CD4-positive, alpha-beta T cell treated with Interleukin-6 for 4 hours (primary cell): ENCODE measurements at places on chromosomes 12 and 14.

GRCh38 chr14:22231018-22231417 is 358.0 kb downstream of the DAD1 start:
- peak; percentile 37 for DNase-seq

DNA sequence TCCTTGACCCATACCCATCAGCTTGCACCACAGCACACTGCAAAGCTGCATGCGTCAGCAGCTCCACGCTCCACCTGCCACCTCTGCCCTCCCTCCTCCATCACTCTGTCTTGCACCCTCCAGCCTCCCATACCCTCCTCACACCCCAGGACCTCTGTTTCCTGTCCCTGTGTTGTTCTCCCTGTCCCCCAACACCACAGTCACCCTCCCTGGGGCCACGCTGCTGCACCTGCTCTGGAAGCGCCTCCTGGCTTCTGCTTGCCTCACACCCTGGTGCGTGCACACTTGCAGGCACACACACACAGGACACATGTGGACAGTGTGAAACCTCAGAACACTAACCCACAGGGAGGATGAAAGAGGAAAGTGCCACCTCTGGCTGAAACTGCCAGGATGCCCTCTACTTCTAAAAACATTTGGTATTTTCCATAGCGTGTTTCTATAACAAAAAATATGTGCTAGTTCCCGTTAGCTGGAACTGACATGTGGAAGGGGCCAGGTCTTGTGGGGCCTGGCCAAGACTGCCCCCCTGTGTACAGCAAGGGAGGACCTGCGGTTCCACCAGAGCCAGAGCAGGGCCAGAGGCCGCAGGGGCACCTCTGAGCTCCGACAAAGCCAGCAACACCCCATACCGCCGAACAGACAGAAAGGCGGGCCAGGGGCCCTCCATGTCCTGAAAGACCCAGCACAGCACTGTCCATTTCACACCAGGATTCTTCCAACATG is 10.0 kb downstream of the BRF1 start:
- peak; percentile 7 for DNase-seq

DNA sequence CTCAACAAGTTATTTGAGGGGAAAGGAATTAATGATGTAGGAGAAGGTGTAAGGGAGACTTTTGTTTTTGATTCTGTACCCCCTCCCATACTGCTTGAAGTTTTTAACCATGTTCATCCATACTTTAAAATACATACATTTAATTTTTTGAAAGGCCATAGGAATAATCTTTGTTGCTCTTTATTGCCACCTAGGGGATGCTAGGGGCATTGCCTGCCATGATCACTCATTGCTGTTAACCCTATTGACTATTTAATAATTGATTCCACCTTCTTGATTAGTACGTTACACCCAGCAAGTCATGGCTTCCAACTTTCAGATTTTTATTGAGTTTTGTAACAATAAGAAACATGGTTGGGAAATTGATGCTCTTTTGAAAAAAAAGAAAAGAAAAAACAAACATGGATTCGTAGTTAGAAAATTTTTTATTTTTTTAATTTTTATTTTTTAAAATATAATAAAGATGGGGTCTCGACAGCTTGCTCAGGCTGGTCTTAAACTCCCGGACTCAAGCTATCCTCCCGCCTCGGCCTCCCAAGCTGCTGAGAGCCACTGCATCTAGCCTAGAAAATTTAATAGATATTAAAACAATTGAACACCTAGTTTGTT is 8.5 kb upstream of the PRKAB1 start:
- peak; percentile 56 for DNase-seq

DNA sequence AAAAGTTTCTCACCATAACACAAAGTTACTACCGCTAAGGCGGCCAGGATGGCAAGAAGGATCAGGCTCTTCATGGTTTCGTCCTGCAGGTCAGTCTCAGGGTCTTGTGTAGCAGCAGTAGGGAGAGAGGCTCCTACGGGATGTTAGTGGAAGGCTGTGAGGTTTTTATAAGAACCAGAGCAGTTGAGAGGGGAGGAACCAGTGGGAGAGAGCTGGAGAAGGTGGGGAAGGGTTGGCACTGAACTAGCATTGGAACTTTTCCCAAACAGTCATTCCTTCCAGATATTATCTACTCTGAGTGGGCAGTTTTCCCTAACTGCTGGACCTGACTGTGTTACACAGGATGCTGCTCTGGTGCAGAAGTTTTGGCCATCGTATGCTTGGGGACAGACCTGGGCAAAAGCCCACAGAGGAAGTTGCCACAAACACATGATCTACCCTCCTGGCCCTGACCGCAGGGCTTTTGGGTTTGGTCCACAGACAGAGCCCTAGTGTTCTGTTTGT is at the start of gene MGP:
Gene MGP, minus strand, starts transcription at position 137 of the 504 bp plus-strand sequence. Its CDS starts 63 bp downstream, at position 74.
- DNase-seq = no peak

- no peak for DNase-seq
These were observed 363.4 kb upstream of the GARIN6 start for GRCh38 chr12:99284161-99284560.

DNA sequence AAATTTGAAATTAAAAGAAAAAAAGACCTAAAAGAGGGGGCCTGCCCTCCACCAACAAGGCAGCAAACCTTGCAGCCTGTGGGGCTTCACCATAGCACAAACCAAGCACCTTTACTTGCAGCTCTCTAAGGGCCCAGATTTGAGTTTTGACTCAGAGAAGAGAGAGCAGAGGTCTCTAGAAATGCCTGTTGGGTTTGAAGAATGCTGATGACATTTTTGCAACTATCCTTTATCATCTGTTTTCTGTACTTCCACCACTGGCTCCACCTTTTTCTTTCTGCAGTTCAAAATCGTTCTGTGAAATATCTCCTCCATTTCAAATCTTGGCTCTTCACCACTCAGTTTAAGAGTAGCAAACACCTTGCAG is 83.8 kb upstream of the HMGA2 start:
- DNase-seq = no peak

DNA sequence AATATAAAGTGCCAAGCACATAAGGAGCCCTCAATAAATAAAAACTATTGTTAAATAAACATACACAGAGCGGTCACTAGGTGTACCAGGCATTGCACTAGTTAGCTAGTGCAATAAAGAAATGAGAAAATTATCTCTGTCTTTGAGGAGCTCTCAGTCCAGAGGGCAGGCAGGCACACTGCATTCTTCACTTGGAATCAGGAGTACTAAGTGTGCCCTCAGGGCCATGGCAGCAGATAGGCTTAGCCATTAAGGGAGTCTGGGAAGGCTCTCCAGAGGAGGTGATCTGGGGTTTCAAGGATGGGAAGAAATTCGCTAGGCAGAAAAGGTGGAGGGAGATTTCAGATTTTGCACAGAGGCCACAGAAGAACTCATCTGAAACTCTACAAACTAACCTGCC is 9.1 kb downstream of the ABCD4 start:
- DNase-seq = no peak

DNA sequence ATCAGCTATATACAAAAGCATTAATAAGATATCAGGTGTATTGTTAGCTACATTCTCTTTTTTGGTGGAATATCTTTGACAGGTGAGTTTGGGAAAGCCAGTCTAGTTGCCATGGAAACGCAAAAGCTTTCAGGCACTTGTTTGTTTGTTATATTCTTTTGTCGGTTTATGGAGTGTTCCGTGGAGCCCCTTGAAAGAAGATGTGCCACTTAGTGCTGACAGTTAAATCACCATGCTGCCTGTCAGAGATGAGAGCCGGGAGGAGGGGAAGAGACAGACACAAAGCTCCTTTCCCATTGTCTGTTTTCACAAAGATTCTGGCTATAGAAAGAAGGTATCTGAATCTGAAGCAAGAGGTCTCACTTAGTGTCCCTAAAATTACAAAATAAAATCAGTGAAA is 170.8 kb downstream of the SNAPC1 start:
- DNase-seq = no peak

- no peak for DNase-seq
These were observed 93.5 kb upstream of the MED13L start for GRCh38 chr12:116370886-116371580.

- DNase-seq = no peak
These were observed 32.1 kb upstream of the TXNRD1 start for GRCh38 chr12:104183443-104183842.

- no peak for DNase-seq
These were observed 47.9 kb downstream of the GTF2A1 start for GRCh38 chr14:81172881-81173280.

DNA sequence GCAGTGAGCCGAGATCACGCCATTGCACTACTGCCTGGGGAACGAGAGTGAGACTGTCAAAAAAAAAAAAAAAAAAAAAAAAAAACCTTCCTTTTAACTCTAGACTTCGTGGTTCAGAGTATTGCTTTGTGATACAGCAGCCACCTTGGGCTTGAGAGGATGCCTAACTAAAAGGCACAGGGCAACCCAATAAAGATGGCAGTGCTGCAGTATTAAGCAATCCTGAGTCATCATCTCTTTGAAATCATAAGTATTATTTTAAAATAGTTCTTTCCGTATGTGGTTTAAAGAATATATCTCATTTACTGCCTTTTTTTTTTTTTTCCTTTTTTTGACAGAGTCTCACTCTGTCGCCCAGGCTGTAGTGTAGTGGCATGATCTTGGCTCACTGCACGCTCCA is 116.1 kb downstream of the PLEKHA5 start:
- DNase-seq = no peak

- DNase-seq = no peak
These were observed 6.2 kb downstream of the MYL6 start for GRCh38 chr12:56164345-56164729.

- peak; percentile 25 for DNase-seq
These were observed 53.4 kb downstream of the PPP2R5C start for GRCh38 chr14:101814934-101815333.

- no peak for DNase-seq
These were observed 180.0 kb upstream of the PRMT8 start for GRCh38 chr12:3311027-3311402.

DNA sequence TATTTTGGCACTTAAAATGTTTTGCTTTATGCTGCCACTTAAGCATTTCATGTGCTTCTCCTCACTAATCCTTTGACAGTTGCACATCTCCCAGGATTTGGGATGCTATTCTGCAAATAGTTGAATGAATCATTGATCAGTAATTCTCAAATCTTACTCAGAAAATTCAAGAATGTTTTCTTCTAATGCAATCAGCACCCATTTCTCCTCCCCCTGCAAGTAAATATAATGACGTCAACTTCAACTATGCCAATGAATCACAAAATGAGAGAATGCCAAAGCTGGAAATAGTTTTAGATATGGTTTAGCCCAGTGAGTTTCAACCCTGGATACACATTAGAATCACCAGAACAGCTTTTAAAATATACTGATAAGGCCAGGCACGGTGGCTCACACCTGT is 2.1 kb upstream of the BLOC1S1 start:
- DNase-seq = no peak

DNA sequence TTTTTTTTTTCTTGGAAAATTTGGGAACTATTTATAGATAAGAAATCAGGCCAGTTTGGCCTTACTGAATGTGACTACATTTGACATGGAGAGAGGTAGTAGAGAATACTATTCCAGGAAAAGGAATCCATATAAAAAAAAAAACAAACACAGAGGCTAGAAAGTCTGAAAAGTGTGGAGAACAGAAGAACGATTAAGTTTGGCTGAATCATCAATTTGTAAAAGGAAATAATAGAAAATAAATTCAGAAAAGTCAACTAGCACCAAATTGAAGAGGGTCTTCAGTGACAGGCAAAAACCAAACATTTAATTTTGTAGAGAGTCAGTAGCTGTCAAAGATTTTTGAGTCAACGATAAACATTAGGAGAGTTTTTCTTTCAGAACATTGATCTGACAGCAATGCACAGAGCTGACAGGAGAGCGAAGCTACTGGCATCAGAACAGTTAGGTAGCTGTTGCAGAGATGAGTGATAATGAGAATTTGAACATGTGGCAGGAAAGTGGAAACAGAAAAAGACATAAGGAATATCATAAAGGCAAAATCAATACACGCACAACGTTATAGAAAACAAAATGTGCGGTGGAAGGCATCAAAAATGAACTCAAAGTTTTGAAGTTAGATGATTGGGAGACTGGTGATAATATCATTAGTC is 241.2 kb downstream of the SOX5 start:
- DNase-seq = no peak

DNA sequence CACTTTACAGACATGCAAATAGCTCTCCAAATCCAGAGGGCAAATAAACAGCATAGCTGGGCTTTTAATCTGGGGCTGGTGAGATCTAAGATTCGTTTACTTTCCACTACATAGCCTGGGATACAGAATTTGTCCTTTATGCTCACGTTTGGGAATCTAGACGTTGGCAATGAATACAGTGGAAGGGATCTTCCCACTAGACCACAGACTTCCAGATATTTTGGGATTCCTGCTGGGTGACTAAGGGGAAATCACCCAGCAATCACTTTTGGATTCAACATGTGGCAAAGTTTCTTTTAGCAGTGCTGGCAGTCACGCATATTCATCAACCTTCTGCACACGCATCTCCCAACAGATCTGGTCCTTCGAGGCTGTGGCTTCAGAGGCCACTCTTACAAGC is 23.5 kb downstream of the APPL2 start:
- no peak for DNase-seq

GRCh38 chr12:14396071-14396470 is 30.6 kb downstream of the ATF7IP start:
- DNase-seq = no peak

DNA sequence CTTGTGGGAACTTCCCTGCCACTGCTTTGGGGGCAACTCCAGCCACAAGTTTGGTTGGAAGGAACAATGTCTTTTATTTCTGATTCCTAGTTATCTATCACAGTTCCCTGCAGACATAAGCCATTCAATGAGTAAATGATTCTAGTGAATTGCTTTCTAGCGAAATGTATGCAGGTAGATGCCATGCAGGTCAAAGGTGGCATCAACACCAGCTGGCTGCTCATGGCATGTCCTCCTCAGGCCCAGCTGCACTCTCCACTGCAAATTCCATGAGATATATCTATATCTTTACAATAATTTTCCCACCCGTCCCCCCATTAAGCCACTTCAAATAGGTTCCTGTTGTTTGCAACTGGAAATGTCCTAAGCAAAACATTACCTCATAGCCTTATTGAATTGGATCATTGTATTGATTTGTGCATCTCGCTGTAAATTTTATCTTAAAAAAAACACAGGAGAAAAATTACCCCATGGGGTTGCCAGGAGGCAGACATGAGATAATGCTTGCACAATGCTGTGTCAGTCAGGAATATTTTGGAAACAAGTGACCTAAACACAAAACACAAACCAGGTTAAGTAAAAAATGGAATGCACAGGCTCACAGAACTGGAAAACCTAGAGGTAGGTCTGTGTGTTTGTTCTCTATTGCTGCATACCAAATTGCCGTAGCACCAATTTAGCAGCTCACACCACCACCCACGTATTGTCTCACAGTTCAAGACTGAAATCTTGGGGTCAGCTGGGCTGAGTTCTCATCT is 32.8 kb upstream of the TXNRD1 start:
- no peak for DNase-seq

GRCh38 chr14:24964591-24964990 is 85.4 kb downstream of the STXBP6 start:
- DNase-seq = no peak

DNA sequence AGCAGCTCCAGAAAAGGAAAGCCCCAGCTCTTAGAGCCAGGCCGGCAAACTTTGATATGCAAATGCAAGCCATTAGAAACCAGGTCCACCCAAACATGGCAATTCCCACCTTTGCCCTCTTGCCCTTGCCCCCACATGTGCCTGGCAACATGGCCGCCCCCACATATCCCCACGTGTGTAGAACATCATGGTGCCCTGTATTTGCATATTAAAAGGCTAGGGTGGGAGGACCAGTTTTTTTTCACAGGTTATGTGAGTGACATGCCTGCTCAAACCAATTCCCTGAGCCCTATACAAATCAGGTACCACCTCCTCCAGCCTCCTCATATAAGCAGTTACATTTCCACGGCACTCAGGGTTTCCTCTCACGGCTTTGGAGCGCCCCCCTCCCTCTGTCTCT is 6.1 kb upstream of the ALDH1L2 start:
- DNase-seq = no peak

GRCh38 chr14:71408362-71409030 is 501.2 kb downstream of the PCNX1 start:
- DNase-seq = no peak
